ENCODE measurements at places on chromosomes 4 and X. TPM values are rescaled to one million over a fixed set of nuclear protein-coding genes. Genes with fewer than 3 reads are reported as not detected.

The PABPC1L2A gene
- not detected for total RNA-seq

The AADAT gene
- total RNA-seq: 3.7 TPM

The WDR17 gene
- 2.0 TPM for total RNA-seq

The YIPF7 gene
- not detected for total RNA-seq

The SSX4 gene
- total RNA-seq: not detected

The CDKL2 gene
- 0.74 TPM for total RNA-seq

The ADH5 gene
- 129 TPM for total RNA-seq

The CPZ gene
- 26.3 TPM for total RNA-seq

The BTC gene
- 0.74 TPM for total RNA-seq

The DHX15 gene
- total RNA-seq: 140 TPM

Data from vagina (tissue), 2 donors.